ENCODE measurements at places on chromosomes 5 and 9. TPM values are rescaled to one million over a fixed set of nuclear protein-coding genes. Genes with fewer than 3 reads are reported as not detected.

SPOCK1 gene
- 59.8 TPM for total RNA-seq

DRD1 gene
- total RNA-seq = 1.1 TPM

SLC25A2 gene
- total RNA-seq = 0.61 TPM

ZBTB26 gene
- total RNA-seq = 2.9 TPM

PCDHB9 gene
- 1.0 TPM for total RNA-seq

LCN1 gene
- total RNA-seq = 2.3 TPM

GAS1 gene
- total RNA-seq = 91.5 TPM

UNC13B gene
- 29.0 TPM for total RNA-seq

ZBED3 gene
- total RNA-seq = 21.6 TPM

TNFSF8 gene
- total RNA-seq = 4.6 TPM

SIMC1 gene
- 11.5 TPM for total RNA-seq

TMEM8B gene
- 6.7 TPM for total RNA-seq

ESM1 gene
- not detected for total RNA-seq

BAG1 gene
- total RNA-seq = 131 TPM

HAVCR1 gene
- total RNA-seq = 0.29 TPM

CCDC192 gene
- total RNA-seq = 0.51 TPM

IL4 gene
- total RNA-seq = not detected

- DNase-seq = no peak
These were observed 583.4 kb upstream of the DMAC1 start for GRCh38 chr9:8382777-8383527.

GRCh38 chr9:14283276-14283675, 30.7 kb downstream of the NFIB start:
- no peak for DNase-seq

DNA sequence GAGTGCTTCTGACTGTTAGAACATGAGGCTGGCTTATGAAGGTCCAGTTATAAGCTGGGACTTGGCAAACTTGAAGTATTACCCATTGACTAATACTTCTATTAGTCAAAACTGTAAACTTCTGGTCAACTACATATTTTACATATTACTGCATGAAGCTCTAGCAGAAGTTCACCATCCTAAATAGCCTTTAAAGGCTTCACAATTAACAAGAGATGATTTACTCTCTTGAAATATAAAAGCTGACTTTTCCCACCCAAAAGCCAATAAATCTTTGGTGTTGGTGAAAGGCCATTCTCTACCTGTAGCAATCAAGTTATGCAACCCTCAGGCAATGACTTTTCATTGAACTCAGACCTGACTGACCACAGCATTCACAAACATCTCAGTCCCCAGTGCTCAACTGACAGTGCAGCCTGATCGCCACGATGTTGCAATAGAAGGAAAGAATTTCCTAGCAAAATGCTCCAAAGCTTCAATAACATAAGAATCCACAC, 345.6 kb downstream of the EBF1 start:
- DNase-seq = no peak

- DNase-seq = no peak
These were observed 1.9 kb downstream of the MACROH2A1 start for GRCh38 chr5:135397084-135397483.

DNA sequence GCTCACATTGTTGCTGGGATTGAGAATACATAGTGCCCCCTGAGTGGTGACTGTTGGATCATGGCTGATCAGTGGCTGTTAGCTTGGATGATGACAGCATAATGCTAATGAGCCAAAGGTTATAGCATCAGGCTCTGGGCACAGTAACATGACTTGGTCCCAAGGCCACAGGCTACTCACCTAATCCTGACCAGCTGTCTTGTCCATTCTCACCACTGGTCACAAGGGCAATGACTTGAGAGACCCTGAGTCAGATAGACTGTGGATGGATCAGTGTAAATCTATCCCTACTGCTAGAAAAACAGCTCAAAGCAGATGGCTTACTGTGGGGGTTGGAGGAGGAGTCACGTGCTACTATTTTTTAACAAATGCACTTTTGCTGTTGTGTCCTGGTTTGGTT, 74.7 kb downstream of the AOPEP start:
- no peak for DNase-seq

DNA sequence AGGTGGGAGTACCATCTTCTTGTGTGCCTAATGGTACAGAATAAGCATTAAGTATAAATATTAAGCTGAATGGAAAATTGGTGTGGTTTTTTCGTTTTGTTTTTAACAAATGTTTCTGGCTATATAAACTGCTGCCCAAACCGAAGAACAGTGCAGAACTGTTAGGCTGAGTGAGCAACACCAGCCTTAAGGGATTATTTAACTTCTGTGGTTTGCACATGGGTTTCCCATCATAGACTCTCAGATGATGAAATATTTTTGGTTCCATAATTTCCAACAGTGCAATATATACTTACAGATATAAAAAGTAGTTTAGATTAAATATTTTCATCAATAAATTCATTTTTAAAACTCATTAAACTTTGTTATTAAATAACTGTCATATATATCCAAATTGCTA, 16.4 kb downstream of the C5orf63 start:
- DNase-seq = no peak

DNA sequence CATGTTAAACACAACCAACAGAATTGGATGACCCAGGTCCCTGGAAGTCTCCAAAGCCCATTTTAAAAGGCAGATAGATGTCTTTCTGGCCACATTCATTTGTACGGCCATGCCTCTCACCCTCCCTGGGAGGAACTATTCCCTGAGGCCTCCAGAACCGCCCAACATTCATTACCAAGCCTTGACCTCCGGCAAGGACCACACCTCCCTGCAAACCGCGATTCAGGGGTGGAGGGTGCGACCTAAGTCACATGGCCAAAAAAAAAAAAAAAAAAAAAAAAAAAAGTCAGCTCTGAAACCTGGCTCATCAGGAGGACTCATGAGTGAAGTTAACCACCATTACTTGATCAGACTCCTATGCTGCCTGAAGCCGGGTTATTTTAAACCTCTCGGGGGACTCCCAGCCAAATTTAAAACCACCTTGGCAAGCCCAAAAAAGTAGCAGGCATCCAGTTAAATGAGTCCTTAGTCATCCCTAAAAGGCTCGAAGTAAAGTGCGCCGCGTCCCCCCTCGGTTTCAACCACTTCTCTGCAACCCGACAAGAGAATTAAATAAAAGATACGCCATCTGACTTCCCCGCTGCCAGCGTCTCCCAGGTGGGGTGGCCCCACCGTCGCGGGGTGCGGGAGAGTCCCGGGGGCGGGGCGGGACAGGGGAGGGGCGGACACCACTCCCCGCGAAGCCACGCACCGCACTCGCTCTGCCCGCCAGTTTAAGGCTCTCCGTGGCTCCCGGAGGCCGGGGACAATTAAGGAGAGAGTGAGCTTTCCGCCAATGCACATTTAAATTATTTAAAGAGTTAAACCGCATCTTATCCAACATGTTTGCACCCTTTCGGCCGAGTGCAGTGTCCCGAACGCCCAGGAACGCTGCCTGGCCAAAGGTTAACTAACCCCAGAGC, 2.3 kb downstream of the KLF9 start:
- DNase-seq = peak; percentile 92

DNA sequence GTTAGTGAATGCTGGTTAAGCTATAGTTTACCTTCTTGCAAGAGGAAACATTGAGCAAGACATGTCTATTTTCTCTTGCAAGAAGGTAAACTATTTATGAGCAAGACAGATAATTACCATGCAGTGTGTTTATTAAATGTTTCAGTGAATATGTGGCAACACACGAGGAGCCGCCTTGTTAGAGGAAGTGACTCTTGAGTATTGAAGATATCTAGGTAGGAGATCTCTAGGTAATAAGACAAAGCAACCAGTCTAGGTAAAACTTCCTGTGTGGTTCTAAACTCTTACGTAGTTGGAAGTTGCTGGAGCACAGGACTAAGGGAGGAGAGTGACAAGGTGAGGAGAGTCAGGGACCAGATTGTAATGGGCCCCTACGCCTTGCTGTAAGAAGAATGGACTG, 16.8 kb downstream of the SKP2 start:
- DNase-seq = no peak

- DNase-seq = no peak
These were observed 860 bp upstream of the MARCHF6 start for GRCh38 chr5:10352430-10353240.

DNA sequence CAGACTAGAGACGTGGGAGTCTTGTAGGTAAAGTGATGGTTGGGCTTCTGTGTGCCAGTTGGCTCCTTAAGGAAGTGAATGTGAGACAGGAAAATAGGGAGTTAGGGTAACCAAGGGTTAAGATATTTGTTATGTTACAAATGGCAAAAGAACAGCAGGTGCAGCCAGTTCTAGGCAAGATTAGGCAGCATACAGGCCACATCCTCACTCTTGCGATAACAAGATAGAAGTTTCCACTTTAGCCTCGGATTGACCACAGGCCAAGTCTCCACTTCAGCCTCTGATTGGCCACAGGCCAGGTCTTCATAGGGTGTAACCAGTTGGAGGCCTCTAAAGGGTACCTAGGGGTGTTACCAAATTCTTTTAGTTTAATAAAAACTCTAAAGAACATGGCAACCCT, 54.6 kb upstream of the ABCA1 start:
- no peak for DNase-seq

DNA sequence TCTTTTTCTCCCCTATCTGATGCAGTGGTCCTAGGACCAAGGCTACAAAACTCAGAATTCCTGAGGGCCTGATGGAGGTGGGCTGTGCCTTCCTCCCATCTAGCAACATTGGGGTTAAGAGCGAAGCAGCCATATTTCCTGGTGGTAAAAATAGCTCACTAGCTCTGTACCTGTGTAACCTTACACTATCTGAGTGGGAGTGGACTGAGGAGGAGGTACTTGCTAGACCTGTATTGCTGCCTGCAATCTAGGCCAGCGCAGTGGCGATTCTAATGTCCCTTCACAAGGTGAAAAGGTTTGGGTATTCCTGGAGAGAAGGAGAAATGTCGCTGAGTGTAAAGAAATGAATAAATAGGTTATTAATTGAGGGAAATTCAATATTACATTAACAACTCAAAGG, 80.2 kb upstream of the LIFR start:
- no peak for DNase-seq

DNA sequence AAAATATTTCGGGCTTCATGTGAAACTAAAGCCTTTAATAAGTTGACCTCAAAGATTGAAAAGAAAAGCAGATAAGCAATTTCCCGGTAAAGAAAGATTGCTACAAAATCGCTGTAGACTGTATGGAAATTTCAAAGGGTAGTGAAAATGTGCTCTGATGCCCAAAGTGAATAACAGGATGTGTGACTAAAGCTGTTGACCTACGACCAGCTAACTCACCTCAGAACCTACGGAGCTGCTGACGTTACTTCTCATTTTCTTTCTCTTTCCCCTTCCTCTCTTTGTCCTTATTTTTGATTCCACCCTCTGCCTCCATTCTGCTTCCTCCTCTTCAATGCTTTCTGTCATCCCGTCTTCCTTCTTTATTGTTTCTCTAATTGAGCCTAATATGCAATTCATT, 103.2 kb downstream of the PDE4D start:
- DNase-seq = no peak

DNA sequence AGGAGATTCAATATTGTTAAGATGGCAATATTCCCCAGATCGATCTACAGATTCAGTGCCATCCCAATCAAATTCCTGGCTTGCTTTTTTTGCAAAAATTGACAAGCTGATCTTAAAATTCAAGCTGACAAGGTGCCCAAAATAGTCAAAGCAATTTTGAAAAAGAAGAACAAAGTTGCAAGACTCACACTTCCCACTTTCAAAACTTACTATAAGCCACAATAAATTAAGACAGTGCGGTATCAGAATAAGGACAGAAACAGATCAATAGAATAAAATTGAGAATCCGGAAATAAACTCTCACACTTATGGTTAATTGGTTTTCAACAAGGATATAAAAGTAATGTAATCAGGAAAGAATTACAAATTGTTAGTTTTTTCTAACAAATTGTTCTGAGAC, 97.1 kb downstream of the NRG2 start:
- no peak for DNase-seq

DNA sequence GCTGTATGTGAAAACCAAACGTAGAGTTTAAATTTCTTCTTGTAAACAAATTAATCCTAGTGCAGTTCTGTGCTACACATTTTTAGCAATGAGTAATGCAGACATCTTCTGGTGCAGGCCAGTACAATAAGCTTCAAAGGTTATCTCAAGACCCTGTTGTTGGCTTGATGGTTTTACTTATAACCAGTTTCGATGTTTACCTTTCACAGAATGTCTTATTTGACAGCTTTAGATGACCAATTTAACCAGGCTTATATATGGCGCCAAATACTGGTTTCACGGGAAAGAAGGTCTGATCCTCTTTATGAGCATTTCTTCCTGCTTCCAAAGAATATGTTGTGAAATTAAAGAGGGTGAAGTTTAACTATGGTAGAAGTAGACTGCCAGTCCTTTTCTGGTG, 9.9 kb downstream of the ZFAND5 start:
- DNase-seq = no peak

GRCh38 chr5:151092762-151093161, 11.9 kb upstream of the TNIP1 start:
- no peak for DNase-seq

GRCh38 chr9:128163523-128164306, 3.6 kb downstream of the BBLN start:
- no peak for DNase-seq

- no peak for DNase-seq
These were observed 43.2 kb upstream of the AKNA start for GRCh38 chr9:114431003-114431402.

DNA sequence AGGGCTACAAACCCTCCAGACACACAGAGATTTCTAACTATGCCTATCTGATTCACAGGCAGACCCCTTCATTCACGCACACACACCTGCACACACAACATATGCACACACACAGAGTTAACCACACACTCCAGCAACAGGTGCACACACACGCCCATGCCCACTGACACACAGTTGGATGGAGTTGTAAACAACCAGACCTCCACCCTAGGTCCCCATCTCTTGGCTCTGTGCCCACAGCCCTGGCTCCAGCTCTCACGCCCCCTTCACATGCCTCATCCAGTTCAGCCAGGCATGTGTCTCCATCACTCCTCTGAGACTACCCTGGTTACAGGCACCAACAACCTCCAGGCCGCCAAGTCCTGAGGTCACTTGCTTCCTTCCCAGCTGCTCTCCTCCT, 61.1 kb downstream of the PSD2 start:
- DNase-seq = no peak

GRCh38 chr5:141411575-141411974, 1.2 kb upstream of the PCDHGA10 start:
- no peak for DNase-seq

GRCh38 chr5:174307656-174308271, 262.3 kb downstream of the NSG2 start:
- DNase-seq = peak; percentile 79

GRCh38 chr5:65413822-65414221, 67.9 kb downstream of the ADAMTS6 start:
- no peak for DNase-seq

GRCh38 chr5:14557791-14558415, 23.7 kb upstream of the OTULINL start:
- no peak for DNase-seq

- no peak for DNase-seq
These were observed 39.2 kb downstream of the NEK6 start for GRCh38 chr9:124296796-124297550.

DNA sequence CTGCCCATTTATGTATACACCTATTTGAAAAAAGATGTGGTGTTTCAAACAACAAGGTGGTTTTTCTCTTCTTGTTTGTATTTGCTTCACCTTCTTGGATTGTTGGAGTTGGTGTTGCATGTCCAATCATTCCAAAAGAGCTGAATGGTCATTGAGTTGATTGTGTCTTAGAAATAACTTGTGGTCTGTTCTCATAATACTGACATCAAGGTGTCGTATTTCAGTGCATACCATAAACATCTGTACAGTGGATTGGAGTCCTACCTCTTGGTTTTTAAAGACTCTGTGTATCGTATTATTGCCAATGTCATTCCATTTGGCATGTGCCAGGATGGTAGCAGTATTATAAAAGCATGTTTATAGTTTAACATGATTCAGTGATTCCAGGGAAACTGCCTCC, 73.2 kb downstream of the TRIO start:
- DNase-seq = no peak
